ENCODE measurements at places on chromosomes 1 and 21. TPM values are rescaled to one million over a fixed set of nuclear protein-coding genes. Genes with fewer than 3 reads are reported as not detected.

S100A12 gene
- 33.3 TPM for total RNA-seq

GRCh38 chr1:231684356-231685244, 58.0 kb downstream of the DISC1 start:
- no peak for DNase-seq

SLAMF8 gene
- 0.79 TPM for total RNA-seq

COL16A1 gene
- total RNA-seq, result 35.5 TPM

GRCh38 chr1:203138066-203138465, 10.5 kb downstream of the ADORA1 start:
- no peak for DNase-seq

DNA sequence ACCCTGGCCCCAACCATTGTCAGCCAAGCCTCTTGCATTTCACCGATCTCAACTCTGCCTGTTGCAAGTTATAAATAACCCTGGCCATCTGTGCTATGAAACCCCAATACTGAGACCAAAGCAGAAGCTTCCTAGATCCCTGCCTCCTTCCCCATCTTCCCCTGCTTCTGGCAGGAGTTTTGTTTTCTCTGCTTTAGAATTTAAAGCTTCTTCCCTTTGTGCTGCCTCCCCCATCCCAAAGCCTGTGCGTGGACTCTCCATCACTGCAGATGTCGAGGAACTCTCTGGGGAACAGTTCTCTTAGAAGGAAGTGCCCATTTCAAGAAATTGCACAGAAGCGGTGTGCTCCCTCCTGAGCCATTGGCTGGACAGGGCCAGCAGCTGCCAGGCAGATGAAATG, 17.4 kb upstream of the MYOG start:
- no peak for DNase-seq

- no peak for DNase-seq
Observed at GRCh38 chr1:197441999-197442414, 174.0 kb downstream of the CRB1 start.

- DNase-seq, result no peak
Observed at GRCh38 chr1:47324682-47325081, 8.9 kb upstream of the CMPK1 start.

VCAM1 gene
- 2.8 TPM for total RNA-seq

DNA sequence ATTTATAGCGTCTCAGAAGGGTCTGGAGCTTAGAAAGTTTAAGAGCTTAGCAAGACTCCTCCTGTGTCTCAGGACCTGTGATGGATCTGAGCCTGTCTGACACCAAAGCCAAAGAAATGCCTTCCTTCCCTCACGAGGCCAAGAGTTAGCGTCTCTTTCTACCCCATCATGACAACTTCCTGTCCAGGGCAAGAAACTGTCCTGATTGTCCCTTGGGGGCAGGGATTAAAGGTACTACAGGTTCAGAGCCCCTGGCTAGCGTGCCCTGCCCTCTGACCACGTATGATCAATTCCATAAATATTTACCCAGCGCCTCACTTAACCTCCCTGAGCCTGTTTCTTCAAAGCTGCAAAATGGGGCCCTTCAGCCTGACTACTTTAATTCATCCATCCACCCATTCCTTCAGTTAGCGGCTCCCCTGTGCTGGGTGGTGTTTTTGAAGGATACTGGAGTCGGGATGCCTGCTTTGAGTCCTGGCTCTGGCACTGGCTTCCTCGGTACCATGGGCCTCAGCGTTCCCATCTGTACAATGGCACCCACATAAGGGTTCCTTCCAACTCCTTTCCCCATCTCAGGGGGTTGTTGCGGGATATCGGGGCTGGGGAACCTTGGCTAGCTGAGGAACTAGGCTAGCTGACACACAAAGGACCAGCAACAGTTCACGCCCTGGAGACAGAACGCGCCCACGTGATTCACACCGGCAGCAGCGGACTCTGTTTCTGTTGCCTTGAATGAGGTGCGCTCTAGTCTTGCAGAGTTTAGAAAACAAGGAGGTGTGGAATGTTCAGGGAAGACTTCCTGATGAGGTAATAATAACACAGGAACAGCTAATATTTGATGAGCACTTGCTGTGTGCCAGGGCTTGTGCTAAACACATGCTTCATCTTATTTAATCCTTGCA, 23.0 kb upstream of the EPHA2 start:
- no peak for DNase-seq

- DNase-seq, result no peak
Observed at GRCh38 chr1:187763465-187763864, 934.7 kb downstream of the PLA2G4A start.

GRCh38 chr1:33561576-33561975, 89.1 kb downstream of the ZSCAN20 start:
- DNase-seq, result no peak

GPR157 gene
- 29.6 TPM for total RNA-seq

- no peak for DNase-seq
Observed at GRCh38 chr1:166164995-166165660, 1.7 kb downstream of the FAM78B start.

NBPF10 gene
- 0.72 TPM for total RNA-seq

- no peak for DNase-seq
Observed at GRCh38 chr1:3846541-3846940, 10.5 kb downstream of the CEP104 start.

GRCh38 chr1:217896490-217896889, 265.3 kb downstream of the SPATA17 start:
- DNase-seq, result no peak

DNA sequence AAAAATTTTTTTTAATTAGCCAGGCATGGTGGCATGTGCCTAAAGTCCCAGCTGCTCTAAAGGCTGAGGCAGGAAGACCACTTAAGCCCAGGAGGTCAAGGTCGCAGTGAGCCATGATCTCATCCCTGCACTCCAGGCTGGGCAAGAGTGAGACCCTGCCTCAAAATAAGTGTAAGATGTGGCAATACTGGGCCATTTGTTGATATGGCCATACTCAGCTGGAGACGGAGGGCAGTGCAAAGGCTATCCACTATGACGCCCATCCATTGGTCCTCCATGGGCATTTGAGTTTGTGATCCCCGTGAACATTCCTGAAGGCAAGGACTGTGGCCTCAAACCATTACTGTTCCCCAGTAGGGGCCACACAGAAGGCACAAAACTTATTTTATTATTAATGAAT, 1.5 kb downstream of the CASP9 start:
- no peak for DNase-seq

NRDC gene
- total RNA-seq, result 57.5 TPM

DNA sequence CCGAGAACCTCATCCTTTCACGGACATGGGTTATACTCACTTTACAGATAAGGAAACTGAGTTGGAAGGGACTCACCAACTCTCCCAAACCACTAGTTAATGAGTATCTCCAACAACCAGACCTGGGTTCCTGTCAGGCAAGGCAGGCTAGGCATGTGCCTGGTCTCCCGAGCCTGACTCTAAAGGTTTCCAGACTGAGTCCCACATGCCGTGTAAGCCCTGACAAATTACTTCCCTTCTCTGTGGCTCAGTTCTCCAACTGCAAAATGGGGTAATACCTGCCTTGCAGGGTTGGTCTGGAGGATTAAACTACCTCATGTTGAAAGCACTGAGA, 34.3 kb downstream of the SSBP3 start:
- no peak for DNase-seq

- no peak for DNase-seq
Observed at GRCh38 chr1:205656236-205656635, 24.1 kb downstream of the SLC45A3 start.

DNA sequence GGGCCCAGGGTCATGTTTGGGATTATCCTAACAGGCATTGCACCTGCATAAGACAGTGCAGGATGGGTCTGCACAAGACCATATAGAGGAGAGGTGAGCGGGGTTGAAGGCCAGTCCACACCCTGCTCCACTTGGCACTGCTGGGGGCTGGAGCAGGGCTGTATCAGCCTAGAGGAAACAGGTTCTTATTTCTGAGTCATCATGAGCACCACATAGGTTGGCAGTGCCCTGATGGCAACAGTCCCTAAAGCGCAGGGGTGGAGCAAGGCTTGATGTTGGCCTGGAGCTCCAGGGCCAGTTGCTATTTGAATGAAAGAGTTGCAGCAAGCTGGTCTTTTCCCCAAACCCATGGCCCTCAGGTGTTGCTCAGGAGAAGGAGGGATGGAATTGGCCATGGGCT, 29.8 kb upstream of the BMP8B start:
- DNase-seq, result no peak

GRCh38 chr1:79811173-79811572, 804.6 kb upstream of the ADGRL4 start:
- no peak for DNase-seq

DNA sequence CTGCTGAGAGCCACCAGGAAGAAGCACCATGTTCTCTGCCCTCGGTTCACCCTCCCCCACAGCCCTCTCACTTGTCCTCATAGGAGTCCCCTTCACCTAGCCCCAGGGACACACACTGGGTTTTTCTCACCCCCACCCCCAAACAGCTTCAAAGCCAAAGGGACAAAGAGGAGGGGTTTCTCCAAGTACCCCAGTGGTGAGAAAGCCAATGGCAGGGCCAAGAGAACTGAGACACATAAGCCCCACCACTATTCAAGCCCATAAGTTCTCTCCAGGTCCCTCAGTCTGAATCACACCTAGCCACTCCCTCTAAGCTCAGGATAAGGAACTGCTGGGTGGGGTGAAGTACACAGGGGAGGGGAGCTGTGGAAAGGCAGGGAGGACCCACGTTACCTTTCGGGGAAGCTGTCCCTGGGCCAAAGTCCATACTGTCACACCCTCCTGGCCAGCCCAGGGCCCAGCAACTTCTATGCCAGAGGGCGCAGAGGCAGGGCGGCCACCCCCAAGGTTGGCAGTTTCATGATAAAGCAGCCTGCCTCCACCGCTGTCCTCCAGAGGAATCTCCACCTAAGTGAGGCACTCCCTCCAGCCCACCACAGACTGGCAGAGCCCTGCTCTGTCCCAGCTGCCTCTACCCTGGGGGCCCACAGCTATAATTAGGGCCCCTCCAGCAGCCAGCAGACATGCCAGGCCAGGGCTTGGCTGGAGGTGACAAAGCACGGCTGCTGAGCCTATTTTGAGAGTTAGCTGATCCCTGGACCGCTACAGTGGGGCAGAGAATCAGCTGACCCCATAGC, 39.0 kb upstream of the PPP1R15B start:
- DNase-seq, result no peak

LRRC71 gene
- total RNA-seq, result not detected
